Activated CD8-positive, alpha-beta memory T cell treated with anti-CD3 and anti-CD28 coated beads for 1 hour (primary cell): ENCODE measurements at places on chromosomes 3 and 15.

GRCh38 chr15:98714922-98715321, 66.6 kb downstream of the IGF1R start:
- no peak for DNase-seq

- no peak for DNase-seq
Measured at GRCh38 chr3:45434996-45435395, 46.6 kb downstream of the LARS2 start.

DNA sequence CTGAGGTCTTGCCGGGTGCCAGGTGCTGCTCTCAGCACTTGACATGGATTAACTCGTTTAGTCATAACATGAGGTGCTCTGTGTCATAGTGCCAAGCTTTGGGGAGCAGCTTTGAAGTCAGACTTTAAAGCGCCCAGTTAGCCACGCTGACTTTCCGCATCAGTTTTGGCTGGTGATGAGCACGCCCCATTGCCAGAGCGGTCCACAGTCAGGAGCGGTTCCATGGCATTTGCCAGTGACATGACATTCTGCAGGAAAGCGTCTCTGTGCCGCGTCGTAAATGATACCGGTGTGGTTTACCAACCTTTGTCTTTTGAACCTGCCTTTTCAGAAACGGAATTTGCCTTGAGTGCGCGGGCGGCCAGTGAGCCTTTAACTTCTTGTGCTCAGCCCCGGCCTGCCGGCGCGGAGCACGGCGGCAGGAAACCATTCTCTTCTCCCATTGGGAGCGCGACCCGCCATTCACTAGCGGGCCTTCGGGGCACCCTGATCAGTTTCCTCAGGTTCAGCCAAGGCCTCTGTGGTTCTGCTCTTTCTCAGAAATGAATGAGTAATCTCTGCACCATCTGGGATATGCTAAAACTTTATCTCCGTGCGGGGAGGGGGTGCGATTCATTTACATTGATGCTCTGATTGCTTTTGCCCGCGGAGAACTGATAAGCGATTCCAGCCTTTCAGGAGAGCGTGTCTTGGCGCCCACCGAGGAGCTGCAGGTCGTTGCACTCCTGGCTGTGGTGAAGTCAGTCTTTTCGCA, 1.7 kb upstream of the SLC2A2 start:
- DNase-seq, result no peak

GRCh38 chr3:190847436-190847835, 15.1 kb downstream of the GMNC start:
- DNase-seq, result no peak

DNA sequence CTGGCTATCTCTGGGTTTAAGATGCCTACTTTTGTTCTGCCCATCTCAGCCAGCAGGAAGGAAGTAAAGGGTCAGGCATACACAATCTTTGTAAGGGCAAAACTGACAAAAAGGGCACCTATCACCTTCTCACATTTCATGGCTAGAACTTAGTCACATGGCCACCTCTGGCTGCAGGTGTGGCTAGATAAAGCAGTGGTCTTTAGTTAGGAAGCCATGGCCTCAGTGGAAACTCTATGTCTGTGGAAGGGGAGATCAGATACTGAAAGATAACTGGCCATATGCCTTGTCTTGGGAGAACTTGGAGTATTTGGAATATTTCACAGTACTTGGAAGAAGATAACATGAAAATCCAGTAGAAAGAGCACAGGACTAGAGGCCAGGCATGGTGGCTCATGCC, 80.7 kb upstream of the TBL1XR1 start:
- no peak for DNase-seq

DNA sequence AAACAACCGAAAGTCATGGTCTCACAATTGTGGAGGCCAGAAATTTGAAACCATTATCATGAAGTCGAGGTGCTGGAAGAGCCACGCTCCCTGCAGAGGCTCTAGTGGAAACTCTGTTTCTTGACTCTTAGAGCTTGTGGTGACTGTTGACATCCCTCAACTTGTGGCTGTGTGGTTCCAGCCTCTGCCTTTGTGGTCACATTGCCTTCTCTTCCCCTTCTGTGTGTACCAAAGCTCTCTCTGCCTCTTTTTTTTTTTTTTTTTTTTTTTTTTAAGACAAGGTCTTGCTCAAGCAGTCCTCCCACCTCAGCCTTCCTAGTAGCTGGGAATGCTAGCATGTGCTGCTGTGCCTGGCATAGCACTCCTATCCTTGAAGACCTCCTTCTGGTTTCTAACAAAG, 48.7 kb upstream of the CRTC3 start:
- DNase-seq, result no peak

DNA sequence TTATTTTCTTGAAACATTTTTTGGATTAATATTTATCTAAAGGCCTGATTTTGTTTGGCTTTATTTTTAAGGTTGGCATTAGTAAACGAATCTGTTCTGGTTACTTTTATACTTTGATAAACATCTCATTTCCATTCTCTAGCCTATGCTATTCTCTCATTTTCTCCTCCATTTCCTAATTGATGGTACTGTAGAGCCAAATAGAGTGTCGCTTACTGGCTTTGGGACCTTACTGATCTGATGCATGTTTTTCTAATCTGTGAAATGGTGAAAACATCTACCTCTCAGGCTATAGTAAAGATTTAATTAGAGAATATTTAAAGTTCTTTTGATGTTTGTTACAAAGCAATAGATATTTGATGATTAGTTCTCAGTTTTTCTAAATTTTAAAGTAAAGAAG, 1.6 kb downstream of the LNP1 start:
- DNase-seq, result no peak

DNA sequence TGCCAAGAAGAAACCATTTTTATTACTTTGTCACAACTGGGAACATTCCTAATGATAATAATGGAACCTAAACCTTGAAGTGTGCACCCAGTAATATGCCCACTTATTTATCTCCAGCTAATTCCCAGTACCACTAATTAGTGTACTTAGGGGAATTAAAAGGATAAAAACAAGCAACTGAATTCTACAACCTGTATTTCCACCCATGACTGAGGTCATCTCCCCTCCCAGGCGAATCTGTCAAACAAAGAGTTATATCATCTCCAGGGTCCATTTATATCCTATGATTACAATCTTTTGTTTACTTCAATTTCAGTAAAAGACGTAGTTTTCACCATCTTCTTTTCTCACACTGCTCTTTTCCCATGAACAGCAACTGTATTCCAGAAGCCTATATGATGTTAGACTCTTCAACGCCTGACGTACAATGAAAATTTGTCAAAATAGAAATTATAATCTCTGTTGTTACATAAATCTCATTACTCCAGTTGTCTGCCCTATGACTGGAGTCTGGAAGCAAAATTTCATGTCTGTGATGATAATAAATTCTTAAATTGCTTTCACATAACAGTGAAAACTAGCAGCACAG, 177.6 kb downstream of the GOLIM4 start:
- no peak for DNase-seq

DNA sequence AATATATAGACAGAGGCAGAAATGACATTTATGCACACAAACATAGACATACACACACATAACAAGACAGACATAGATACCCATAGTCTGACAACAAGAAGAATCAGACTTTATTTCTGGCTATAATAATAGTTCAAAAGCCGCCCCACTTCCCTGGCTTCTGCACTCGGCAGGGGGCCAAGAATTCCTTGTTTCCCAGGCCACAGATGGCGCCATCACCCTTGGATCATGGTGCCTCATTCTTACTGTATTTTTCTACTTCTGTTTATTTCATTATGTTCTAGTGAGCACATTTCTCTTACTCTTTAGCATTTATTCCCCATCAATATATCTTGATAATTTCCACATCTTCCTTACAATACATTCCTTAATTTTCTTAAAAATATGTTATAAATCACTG, 387.5 kb downstream of the NLGN1 start:
- DNase-seq, result no peak

DNA sequence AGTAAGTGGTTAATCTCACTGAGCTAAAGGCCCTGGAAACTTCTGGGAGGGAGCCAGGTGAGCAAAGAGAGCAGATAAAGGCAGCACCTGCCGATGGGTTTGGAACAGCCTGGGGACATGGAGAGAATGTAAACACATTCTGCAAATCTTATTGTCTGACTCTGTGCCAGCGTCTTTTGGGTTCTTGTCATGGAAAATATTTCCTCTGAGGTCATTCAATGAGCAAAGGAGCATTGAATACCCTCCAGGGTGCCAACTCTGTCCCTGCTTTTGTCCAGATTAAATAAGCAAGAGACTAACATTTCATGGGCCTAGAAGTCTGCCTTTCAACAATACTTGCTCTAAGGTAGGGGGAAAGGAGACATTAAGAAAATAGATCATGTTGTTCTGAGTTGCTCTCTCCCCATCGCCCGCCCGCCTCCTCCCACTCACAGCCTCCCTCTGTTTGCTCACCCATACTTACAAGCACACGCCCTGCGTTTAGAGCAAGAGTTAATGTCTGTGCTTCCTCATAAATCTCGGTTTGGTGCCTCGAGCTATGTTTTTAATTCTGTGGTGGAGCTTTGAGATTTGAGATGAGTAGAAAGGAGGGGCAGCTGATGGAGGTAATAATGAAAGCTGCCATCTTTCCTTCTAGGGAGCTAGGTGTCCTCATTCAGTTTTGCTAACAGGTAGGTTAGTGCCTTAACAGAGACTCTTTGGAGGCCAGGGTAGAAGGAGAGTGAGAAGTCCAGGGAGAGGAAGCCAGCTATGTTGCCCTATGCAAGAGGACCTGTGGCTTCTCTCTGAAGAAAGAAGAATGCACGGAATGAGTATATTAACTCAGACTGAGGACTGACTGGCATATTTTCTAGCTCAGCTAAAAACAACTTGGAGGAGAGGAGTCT, 132.9 kb downstream of the TPRG1 start:
- no peak for DNase-seq

- DNase-seq, result no peak
Measured at GRCh38 chr15:63834500-63835210, 907 bp upstream of the HERC1 start.

- DNase-seq, result no peak
Measured at GRCh38 chr3:72535772-72536171, 312.5 kb downstream of the SHQ1 start.

- DNase-seq, result no peak
Measured at GRCh38 chr15:82135638-82136037, 89.8 kb upstream of the MEX3B start.

GRCh38 chr15:79969146-79969545, 1.9 kb downstream of the BCL2A1 start:
- no peak for DNase-seq
